Tibial nerve (tissue), 4 donors: ENCODE measurements at places on chromosomes 13 and 19. TPM values are rescaled to one million over a fixed set of nuclear protein-coding genes. Genes with fewer than 3 reads are reported as not detected.

DNA sequence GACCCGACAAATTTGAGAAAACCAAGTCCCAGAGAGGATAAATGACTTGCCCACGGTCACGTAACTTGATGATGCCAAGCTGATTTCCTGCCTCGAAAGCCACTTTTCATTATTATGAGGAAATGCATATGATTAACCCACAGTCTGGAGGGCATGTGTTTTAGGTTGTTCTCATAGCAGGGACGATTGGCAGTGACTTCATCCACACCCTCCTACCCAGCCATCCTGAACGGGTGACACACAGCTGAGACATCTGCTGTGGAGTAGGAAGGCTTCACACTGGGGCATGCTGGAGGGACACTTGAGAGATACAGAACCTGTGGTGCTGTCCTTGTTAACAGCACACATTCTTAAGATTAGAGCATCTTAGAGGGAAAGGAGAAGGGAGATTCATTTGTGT lies 65.4 kb upstream of the WDFY2 start:
- DNase-seq = no peak

The CGB2 gene
- not detected for total RNA-seq

DNA sequence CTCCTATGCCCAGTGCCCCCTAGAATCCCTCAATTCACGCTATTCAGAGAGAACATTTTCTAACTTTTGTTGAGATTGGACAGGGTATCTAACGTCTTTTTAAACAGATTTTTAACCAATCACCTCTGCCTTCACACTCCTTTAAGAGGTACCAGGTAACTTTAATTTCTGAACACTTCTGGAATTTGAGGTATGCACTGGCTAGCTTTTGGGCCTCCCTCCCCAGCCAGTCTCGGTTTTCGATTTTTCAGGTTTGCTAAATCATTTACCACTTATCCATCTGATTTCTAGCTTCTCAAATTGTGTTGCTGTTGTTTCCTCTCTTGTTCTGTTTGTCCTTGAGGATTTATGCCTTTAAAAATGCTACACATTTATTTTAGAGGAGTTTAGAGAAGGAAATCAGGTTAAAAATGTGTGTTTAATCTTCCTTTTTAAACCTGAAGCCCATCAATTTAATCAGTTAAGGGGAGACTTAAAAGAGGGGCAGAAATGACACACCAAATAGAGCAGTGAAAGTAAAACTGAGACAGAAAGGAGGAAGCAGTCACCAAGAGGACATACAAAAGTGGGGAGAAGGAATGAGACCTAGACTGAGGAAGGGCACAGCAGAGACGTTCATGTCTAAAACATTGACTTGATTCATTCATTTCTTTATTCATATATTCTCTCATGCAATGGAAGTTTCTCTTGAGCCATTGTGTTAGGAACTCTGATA lies 139.6 kb upstream of the HTR2A start:
- no peak for DNase-seq

GRCh38 chr13:42766016-42766415 lies 15.4 kb upstream of the FAM216B start:
- DNase-seq = no peak

The IQCN gene
- 11.4 TPM for total RNA-seq

The ZNF28 gene
- total RNA-seq = 17.5 TPM

- DNase-seq = no peak
These were observed 4.9 kb downstream of the TEX29 start for GRCh38 chr13:111325146-111325890.

The PALM3 gene
- total RNA-seq = 2.7 TPM

The NLRP8 gene
- not detected for total RNA-seq

DNA sequence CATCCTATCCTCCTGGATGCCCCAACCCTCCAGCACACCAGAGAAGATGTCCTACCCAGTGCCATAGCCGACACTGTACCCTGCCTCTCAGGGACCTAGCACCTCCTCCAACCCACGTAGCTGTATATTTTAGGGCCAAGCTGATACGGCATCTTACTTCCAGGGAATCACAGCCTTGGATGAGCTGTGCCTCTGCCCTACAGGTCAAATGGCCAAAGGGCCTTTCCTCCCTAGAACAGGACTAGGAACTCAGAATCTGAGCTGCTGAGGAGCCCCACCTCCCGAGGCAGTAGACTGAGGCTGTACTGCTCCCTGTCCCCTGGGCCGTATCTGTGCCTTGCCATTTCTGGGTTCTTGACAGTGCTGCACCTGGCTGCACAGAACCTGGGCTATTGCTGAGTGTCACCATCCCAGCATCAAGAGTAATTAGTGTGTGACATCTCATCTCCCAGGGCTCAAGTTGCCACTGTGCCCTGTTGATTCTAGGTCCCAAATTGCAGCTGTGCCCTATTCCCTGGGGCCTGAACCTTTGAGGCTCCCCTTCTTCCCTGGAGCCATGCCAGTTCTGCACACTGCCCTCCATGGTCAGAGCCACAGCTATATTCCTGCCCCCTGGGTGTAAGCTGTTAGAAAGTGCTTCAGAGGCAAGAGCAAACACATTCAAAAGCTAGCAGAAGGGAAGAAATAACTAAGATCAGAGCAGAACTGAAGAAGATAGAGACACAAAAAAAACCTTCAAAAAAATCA lies 41.0 kb downstream of the VWA8 start:
- no peak for DNase-seq

DNA sequence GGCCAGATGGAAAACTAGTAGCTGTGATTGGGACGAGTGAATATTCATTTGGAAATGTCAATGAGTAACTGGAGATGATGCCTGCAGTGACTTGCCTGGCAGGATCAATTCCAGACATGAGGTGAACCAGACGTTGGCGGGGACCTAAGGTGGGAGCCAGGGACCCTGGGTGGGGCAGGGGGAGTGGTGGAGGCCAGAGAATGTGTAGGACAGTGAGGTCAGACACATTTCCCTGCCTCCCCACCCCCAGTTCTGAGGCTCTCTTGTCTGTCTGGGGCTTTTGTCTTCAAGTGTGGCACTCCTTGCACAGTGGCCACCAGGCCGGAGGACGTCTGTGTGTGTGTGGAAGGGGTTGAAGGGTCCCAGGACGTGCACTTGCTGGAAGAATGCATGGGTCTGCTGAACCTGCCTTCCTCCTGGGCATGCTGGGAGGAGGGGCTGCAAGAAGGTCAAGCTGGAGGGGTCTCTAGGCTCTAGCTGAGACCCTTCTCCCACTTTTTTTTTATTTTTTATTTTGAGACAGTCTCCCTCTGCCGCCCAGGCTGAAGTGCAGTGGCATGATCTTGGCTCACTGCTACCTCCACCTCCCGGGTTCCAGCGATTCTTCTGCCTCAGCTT lies 51.6 kb downstream of the CHST8 start:
- no peak for DNase-seq

The ZMYM5 gene
- 24.0 TPM for total RNA-seq

DNA sequence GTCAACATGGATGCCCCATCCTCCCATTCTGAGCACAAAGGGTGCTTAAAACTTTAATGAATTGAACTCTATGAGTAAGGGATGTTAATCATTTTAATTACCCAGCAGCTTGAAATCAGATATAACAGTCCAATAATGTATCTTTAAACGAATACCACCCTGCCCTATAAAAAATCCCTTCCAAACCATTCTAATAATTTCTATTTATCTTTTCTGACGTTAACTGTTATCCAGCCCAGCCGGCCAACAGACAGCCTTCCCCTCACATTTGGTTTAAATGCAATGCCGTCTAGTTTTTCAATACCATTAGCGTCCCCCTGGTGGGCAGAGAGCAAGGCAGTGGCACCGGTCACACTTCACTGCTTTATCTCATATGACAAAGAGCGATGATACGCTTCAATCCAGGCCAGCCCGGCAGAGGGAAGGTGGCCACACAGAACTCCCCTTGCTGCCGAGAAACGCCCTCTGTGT lies 402.2 kb upstream of the ZNF507 start:
- DNase-seq = no peak

The ADAMTSL5 gene
- 38.2 TPM for total RNA-seq

GRCh38 chr19:50790922-50791467 lies 780 bp downstream of the ACP4 start:
- DNase-seq = no peak

The GRIK5 gene
- 3.3 TPM for total RNA-seq
